ENCODE measurements at places on chromosomes 4 and X.

- no peak for DNase-seq
These were observed 55.5 kb downstream of the MID1IP1 start for GRCh38 chrX:38856670-38857265.

DNA sequence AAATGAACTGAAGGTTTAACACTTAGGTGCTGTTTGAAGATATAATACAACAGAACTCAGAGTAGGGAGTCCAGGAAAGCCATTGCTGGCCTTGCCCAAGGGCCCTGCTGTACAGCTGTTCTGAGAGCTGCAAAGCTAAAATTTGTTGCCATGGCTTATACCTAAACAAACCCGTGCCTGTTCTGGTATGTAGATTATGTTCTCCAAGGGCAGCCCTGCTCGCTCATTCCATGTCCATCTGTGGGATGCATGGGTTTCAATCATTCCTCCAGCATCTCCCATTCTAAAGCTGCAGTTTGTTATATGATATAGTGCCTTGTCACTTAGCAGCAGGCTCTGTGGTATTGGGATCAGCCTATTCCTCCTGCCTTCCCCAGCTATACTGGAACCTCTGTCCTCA, 80.8 kb upstream of the BMPR1B start:
- DNase-seq = no peak

DNA sequence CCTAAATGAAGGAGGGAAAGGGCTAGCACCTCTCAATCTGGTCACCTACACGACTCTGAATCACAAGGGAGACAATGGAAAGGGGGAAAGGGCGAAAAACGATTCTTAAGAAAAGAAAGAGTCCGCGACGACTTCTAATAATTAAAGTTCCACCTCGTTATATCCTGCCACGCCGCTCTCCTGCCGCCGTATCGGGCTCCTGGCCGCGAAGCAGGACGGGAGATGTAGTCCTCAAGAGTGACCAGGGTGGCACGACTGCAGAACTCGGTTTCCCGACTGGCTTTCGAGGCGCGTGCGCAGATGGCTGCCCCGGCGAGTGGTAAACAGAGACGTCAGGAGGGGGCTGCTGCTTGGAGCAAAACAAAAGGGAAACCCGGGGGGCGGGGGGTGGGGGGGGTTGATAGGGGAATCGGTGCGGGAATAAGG, at the start of gene FOXO4:
TSS of gene FOXO4 (plus strand) at position 297 of the 426 bp plus-strand sequence. CDS start 678 bp downstream, outside the sequence.
- DNase-seq = peak; percentile 75

GRCh38 chr4:87566276-87566675, 37.1 kb upstream of the SPARCL1 start:
- DNase-seq = no peak

DNA sequence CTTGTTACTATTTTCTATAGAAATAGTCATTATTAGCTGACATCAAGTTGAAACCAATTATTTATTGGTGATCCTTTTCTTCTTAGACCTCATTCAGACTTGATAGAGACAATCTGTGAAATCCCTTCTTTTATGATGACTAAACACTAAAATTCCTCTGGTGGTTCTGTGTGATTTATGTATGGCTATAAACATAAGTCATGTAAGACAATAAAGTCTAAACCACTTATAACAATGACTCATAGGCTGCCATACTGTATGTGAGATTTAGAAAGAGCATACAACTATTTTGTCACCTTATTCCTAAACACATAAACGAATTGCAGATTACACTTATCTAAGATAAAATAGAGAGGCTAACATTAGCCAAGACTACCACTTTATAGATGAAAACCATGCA, 101.1 kb upstream of the PRR32 start:
- no peak for DNase-seq

DNA sequence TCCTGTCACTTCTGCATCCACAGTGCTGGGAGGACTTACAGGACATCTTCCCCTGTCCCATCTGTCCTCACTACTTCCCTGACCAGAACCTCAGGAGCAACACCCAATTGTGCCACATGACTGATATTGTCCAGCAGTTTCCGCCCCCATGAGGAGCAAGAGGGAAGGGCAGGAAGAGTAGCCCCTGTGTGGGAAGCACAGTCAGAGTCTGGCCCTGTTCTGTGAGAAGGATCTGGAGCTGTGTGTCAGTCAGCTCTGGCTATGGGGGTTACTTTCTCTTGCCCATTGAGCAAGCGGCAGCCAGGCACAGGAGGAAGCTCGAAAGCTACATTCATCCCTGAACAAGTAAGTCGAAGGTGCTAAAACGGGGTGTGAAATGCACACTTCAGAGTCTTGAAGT, 14.8 kb upstream of the TRIM60 start:
- no peak for DNase-seq

GRCh38 chr4:38591617-38592337, 72.2 kb upstream of the KLF3 start:
- no peak for DNase-seq

- no peak for DNase-seq
These were observed 28.3 kb downstream of the ENOX2 start for GRCh38 chrX:130874751-130875150.

DNA sequence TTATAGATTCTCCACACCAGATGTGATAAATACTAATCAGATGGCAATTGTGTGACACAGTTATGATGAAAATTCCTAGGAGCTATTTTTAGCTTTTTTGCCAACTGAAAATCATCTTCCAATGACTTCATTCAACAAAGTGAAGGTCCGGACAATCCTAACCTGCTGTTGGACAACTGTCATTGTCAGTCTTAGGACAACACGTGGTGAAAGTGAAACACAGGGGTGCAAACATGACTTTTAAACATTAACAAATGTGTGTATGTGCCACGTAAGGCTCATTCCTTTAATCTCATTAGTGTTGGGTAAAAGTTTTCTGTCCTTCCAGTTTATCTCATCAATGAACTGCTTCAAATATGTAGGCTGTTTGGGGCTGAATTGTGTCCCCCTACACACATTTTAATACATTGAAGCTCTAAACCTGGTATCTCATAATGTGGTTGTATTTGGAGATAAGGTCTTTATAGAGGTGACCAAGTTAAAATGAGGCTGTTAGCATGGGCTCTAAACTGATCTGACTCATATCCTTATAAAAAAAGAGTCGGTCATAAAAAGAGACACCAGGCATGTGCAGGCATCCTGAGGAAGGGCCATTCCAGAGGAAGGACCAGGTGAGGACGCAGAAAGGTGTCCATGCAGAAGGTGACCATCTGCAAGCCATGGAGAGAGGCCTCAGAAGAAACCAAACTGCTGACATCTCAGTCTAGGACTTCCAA, 41.2 kb upstream of the SMAD1 start:
- no peak for DNase-seq

GRCh38 chr4:126533146-126533805, 1099.5 kb upstream of the INTU start:
- no peak for DNase-seq

- no peak for DNase-seq
These were observed 111.1 kb downstream of the CCNG2 start for GRCh38 chr4:77268108-77268507.

- no peak for DNase-seq
These were observed 15.3 kb upstream of the ANXA5 start for GRCh38 chr4:121712001-121712651.

- no peak for DNase-seq
These were observed 66.8 kb upstream of the SH3RF1 start for GRCh38 chr4:169337510-169337909.

- peak; percentile 44 for DNase-seq
These were observed 556 bp upstream of the SMARCA5 start for GRCh38 chr4:143512978-143513313.

GRCh38 chr4:159272273-159273140, 169.6 kb downstream of the RAPGEF2 start:
- DNase-seq = no peak

DNA sequence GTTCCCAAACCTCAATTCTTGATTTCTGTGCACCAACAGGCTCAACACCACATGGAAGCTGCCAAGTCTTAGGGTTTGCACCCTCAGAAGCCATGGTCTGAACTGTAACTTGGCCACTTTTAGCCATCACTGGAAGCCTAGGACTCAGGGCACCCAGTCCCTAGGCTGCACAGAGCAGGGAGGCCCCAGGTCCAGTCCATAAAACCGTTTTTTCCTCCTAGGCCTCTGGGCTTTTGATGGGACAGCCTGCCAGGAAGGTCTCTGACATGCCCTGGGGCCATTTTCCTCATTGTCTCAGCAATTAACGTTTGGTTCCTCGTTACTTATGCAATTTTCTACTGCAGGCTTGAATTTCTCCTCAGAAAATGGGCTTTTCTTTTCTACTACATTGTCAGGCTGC, 1259.6 kb downstream of the RAPGEF2 start:
- no peak for DNase-seq

GRCh38 chr4:164931551-164932324, 45.7 kb downstream of the TRIM61 start:
- no peak for DNase-seq

DNA sequence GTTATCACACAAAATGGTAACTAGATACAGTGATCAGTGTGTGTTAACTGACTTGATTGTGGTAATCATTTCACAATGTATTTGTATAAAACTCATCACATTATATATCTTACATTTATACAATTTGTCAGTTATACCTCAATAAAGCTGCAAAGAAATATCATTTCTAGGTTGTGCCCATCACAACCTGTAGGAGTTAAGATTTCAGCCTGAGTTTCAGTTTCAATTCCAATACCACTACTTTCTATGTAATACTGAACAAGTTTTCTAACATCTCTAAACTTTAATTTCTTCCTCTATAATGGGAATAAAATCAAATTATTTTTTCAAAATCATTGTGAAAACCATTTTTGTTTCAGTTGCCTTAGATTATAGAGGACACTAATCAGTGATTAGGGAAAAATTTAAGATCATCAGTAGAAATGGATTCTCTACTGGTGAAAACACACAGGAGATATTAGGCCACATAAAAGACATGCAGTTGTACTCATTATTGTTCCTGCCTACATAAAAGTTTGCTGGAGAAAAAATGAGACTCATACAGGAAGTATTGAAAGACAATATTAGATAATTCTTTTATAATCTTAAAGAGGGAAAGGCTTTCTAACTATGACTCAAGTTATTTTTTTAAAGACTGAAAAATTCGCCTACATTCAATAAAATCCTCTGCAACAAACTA, 18.4 kb upstream of the TBC1D1 start:
- DNase-seq = no peak

DNA sequence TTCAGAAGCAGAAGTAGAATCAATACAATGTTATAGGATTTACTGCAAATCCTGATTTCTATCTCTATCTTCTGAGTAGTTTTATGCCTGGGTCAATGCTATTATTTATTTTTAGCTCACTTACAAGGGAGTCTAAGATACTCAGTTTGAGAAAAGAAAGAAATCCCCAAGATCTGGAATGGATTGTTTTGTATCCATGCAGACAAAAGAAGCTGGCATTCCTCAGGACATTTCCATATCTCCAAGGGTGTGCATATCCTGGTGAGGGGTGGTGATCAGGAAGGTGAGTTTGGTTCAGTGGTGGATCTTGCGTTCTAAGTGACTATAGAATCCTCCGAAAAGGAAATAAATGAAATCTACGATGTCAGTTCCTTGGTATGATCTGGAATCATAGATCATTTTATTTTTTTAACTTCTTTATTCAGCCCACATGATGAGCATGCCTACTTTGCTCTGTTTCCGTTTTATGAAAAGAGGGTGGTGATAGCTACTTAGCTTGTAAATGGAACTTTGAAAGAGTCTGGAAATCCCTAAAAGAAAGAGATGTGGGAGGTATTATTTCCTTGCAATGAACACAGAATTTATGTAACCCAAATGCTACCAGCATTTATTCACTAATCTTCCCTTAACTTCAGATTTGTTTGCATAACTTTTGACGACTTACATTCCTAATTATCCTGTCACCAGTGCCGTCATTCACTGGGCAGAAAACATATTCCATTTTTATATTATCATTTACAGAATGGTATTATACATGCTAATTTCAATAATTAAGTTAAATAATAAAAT, 81.1 kb upstream of the RAPGEF2 start:
- DNase-seq = no peak

GRCh38 chr4:185738038-185738552, 73.9 kb downstream of the SORBS2 start:
- DNase-seq = no peak

DNA sequence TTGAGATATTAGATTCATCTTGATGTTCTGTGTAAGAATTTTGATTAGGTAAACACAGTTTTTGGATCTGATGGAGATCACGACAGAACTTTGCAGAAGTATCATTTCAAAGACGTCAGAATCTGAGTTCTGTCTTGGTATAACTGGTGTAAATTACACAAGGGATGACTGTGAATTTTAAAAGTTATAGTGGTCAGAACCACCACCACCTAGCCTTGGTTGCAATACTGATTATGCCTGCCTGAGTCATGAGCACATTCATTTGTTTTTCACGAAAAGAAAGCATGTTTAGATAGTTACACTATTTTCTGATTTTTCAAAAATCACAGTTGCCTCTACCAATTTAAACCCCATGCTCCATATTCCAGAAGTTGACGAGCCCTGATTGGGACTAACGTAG, 54.8 kb downstream of the ZFX start:
- DNase-seq = no peak

DNA sequence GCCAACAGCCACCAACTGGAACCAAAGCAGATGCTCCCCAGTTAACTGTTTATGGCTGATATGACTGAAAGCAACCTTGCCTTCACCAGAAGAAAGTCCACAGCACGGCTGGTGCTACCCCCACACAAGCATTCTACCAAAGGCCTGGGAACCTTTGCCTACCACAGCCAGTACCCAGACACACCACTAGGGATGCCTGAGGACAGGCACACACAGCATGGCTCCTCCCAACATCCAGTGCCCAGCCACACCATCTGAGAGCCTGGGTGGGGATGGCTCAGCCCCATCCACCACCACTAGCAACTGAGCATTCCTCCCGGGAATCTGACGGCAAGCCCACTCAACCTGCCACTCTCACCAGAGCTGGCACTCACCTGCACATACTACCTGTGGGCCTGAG, 178.6 kb downstream of the SLC7A11 start:
- DNase-seq = no peak

GRCh38 chrX:6694977-6695376, 160.1 kb upstream of the VCX3A start:
- no peak for DNase-seq

GRCh38 chrX:23786268-23786815, 3.4 kb downstream of the SAT1 start:
- DNase-seq = no peak

DNA sequence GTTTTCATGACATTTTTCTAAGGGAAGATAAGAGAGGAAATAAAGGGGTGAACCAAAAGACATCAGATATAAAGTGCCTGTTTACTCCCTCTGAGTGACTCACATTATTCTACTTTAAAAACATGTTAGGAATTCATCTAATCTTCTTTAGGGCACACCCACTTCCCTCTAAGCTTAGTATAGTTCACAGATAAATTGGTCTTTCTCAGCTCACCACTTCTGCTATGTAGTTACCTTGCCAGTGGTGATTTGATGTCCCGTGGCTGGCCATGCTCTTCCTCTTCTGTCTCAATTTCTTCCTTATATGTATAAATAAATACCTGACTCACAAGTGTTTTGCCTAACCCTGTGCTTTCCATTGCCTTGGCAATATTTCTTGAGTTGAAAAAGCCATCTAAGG, 96.8 kb downstream of the PDLIM5 start:
- no peak for DNase-seq

- DNase-seq = no peak
These were observed 355.5 kb downstream of the KCNIP4 start for GRCh38 chr4:21592970-21593670.

All from NCI-H2171 (cell line).